ENCODE measurements at places on chromosomes 1 and 21. TPM values are rescaled to one million over a fixed set of nuclear protein-coding genes. Genes with fewer than 3 reads are reported as not detected.
A peak's percentile ranks its signal among the peaks of the same experiment; 100 is the strongest.

Gene GPATCH4
- total RNA-seq: 17.9 TPM

DNA sequence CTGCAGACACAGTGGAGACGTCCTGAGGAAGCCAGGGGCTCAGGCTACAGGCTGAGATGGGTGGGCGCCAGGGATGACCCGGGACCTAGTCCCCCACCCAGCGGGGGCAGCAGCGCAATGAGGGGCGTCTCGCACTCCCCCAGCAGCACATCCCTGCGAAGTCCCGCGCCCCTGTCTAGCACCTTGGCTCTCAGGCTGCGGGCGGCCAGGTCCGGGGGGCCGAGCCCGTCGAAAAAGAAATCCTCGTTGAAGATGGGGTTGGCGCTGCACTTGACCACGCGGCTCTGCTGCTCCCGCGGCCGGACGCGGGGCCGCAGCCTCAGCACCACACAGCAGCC, 1.8 kb downstream of the C2CD4D start:
- peaks cover 27% of the 10 kb centered on the region for H3K27me3 ChIP-seq
- H3K27ac ChIP-seq: peak overlapping the region; percentile 9
- peak overlapping the region; percentile 52 for H3K4me3 ChIP-seq
- DNase-seq: no peak
- H3K36me3 ChIP-seq: no peaks in the 10 kb centered on the region
- peaks cover 34% of the 10 kb centered on the region for H3K4me1 ChIP-seq

Gene SYF2
- 44.6 TPM for total RNA-seq

DNA sequence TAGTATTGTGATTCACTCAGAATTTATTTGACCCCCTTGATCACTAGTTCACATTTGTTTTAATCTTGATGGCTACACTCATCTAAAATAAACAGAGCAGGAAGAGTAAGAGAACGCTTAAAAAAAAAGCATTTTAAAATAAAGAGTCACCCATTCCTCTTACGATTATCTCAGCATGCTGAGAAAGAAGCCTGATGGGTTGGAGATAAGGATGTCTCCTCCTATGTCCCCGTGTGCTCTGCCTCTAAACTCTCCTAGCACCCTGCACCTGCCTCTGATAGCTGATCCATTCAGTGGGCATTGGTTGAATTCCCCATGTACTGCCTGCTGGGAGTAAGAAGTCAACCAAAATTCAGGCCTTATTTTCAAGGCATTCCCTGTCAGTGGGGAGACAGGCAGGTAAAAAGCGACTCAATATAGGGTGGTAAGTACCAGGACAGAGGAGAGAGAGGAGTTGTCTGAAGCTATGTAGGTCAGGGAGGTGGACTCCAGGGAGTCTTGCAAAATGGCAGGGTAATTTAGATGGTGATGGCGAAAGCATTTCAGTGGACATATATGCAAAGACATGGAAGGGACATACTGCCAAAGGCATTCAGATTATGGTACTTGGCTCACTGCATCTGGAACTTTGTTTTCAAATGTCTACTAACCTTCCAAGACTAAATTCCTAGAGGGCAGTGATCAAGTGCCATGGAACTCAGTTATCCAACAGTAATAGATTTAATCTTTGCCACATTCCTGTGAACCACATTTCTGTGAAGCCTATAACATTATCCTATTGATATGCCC, 18.4 kb downstream of the ELAVL4 start:
- H3K27ac ChIP-seq: no peak overlapping the region
- peaks cover 4% of the 10 kb centered on the region for H3K27me3 ChIP-seq
- DNase-seq: no peak
- H3K36me3 ChIP-seq: no peaks in the 10 kb centered on the region
- H3K4me1 ChIP-seq: no peaks in the 10 kb centered on the region
- H3K4me3 ChIP-seq: no peak overlapping the region

Gene CIART
- 6.2 TPM for total RNA-seq

Gene TENT5C
- 23.2 TPM for total RNA-seq

Gene ASCL5
- not detected for total RNA-seq

Gene MMEL1
- 7.6 TPM for total RNA-seq

DNA sequence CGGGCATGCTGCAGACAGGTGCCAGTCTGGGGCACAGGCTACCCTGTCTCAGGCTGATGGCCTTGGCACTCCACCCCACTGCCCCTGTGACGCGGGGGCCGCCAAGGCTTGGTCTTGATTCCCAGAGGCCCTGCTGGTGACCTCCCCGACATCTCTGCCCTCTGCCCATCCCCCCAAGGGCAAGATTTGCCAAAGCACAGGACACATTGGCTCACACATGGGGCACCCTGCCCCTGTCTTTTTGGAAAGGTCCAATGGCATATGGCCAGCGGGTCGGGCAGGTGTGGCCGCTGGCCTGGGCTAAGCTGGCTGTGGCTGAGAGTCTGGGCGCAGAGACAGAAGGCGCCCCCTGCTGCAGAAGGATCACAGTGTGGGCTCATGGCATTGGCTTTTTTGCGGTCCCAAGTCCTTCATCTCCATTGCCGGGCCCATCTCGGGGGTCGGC, 4.6 kb downstream of the MIB2 start:
- H3K4me1 ChIP-seq: peaks cover 10% of the 10 kb centered on the region
- no peak overlapping the region for H3K4me3 ChIP-seq
- H3K27ac ChIP-seq: no peak overlapping the region
- DNase-seq: peak; percentile 51
- peaks cover 14% of the 10 kb centered on the region for H3K36me3 ChIP-seq

GRCh38 chr1:110004583-110004982, 20.0 kb downstream of the AHCYL1 start:
- H3K4me1 ChIP-seq: peaks cover 47% of the 10 kb centered on the region
- peak overlapping the region; percentile 64 for H3K27ac ChIP-seq
- no peak for DNase-seq
- H3K36me3 ChIP-seq: peaks cover 8% of the 10 kb centered on the region
- H3K27me3 ChIP-seq: no peaks in the 10 kb centered on the region

DNA sequence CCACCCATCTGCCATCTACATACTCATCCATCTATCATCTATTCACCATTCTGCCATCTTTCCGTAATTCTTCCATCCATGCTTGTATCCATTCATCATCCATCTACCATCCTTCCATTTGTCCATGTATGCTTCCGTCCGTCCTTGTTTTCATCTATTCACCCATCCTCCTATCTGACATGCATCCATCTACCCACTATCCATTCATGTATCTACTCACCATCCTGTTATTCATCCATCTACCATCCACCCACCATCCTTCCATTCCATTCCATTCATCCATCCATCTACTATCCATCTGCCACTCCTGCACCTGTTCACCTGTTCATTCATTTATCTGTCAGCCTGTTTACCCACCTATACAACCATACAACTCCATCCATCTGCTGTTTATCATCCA, 86.2 kb downstream of the TRIM11 start:
- no peaks in the 10 kb centered on the region for H3K4me1 ChIP-seq
- no peaks in the 10 kb centered on the region for H3K27me3 ChIP-seq
- H3K4me3 ChIP-seq: no peak overlapping the region
- no peak overlapping the region for H3K27ac ChIP-seq
- peaks cover 58% of the 10 kb centered on the region for H3K36me3 ChIP-seq

Gene PER3
- 35.6 TPM for total RNA-seq

- H3K36me3 ChIP-seq: no peaks in the 10 kb centered on the region
- no peak for DNase-seq
- peak overlapping the region; percentile 69 for H3K4me3 ChIP-seq
- H3K4me1 ChIP-seq: peaks cover 17% of the 10 kb centered on the region
Measured at GRCh38 chr1:164561472-164561871, 2.5 kb downstream of the PBX1 start.

GRCh38 chr1:41483001-41483850, 1.3 kb downstream of the EDN2 start:
- no peaks in the 10 kb centered on the region for H3K27me3 ChIP-seq
- H3K36me3 ChIP-seq: no peaks in the 10 kb centered on the region
- no peak overlapping the region for H3K27ac ChIP-seq
- H3K4me1 ChIP-seq: peaks cover 65% of the 10 kb centered on the region
- peak; percentile 44 for DNase-seq
- H3K4me3 ChIP-seq: no peak overlapping the region

Gene BCAN
- total RNA-seq: not detected

- no peak for DNase-seq
- H3K36me3 ChIP-seq: no peaks in the 10 kb centered on the region
- H3K4me1 ChIP-seq: peaks cover 61% of the 10 kb centered on the region
- no peak overlapping the region for H3K27ac ChIP-seq
- H3K4me3 ChIP-seq: no peak overlapping the region
- H3K27me3 ChIP-seq: no peaks in the 10 kb centered on the region
Measured at GRCh38 chr21:31728191-31728590, 3.7 kb downstream of the SCAF4 start.

GRCh38 chr1:221184131-221184794, 305.0 kb downstream of the HLX start:
- no peak for DNase-seq
- H3K27me3 ChIP-seq: no peaks in the 10 kb centered on the region
- H3K36me3 ChIP-seq: no peaks in the 10 kb centered on the region
- no peaks in the 10 kb centered on the region for H3K4me1 ChIP-seq

- H3K36me3 ChIP-seq: no peaks in the 10 kb centered on the region
- no peak for DNase-seq
- peaks cover 11% of the 10 kb centered on the region for H3K4me1 ChIP-seq
- H3K27me3 ChIP-seq: no peaks in the 10 kb centered on the region
Measured at GRCh38 chr1:111585447-111586086, 34.0 kb upstream of the RAP1A start.

DNA sequence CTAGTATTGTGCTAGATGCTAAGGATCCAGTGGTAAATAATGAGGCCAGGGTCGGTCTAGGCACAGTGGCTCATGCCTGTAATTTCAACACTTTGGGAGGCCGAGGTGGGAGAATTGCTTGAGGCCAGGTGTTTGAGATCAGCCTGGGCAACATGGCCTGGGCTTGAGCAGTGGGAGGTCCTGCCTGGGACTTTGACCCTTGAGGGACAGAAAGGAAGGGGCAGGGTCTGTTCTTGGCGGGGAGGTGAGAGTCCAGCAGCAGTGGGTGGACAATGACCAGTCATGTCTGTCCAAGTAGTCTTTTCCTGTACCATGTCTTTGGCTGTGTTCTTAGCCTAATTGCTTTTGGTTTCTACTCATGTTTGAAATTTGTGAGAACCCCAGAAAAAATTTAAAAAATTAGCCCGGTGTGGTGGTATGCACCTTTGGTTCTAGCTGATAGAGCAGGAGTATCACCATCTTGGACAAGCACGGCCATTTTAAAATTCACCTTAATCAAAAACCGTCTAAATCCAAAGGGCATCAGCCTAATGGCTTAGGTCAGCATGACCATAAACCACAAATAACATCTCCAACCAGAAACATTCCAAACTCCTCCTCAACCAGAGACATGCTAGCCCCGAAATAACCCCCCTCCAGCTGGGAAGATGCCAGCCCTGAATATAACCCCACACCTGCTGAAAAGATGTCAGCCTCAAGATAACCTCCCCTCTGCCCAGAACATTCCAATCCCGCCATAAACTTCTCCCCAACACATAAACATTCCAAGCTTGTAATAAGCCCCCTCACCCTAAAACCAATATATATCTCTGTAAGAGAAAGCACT, 6.8 kb upstream of the AK2 start:
- no peaks in the 10 kb centered on the region for H3K27me3 ChIP-seq
- H3K36me3 ChIP-seq: no peaks in the 10 kb centered on the region
- DNase-seq: no peak
- H3K27ac ChIP-seq: no peak overlapping the region
- H3K4me1 ChIP-seq: peaks cover 7% of the 10 kb centered on the region

- no peak overlapping the region for H3K4me3 ChIP-seq
- DNase-seq: no peak
- peaks cover 13% of the 10 kb centered on the region for H3K4me1 ChIP-seq
- H3K27ac ChIP-seq: no peak overlapping the region
Measured at GRCh38 chr1:121414905-121415304, 230.1 kb downstream of the SRGAP2C start.

- H3K27me3 ChIP-seq: no peaks in the 10 kb centered on the region
- H3K4me3 ChIP-seq: no peak overlapping the region
- peaks cover 14% of the 10 kb centered on the region for H3K4me1 ChIP-seq
- no peaks in the 10 kb centered on the region for H3K36me3 ChIP-seq
- no peak for DNase-seq
Measured at GRCh38 chr1:66395202-66396061, 138.5 kb upstream of the SGIP1 start.

- H3K4me3 ChIP-seq: no peak overlapping the region
- DNase-seq: peak; percentile 47
- H3K27ac ChIP-seq: no peak overlapping the region
- peaks cover 15% of the 10 kb centered on the region for H3K27me3 ChIP-seq
Measured at GRCh38 chr21:46080171-46081021, 17.5 kb upstream of the COL6A2 start.

Gene S100A4
- 600 TPM for total RNA-seq

GRCh38 chr1:155882235-155882634, 22.9 kb downstream of the SYT11 start:
- DNase-seq: no peak
- no peaks in the 10 kb centered on the region for H3K27me3 ChIP-seq
- no peaks in the 10 kb centered on the region for H3K4me1 ChIP-seq
- peaks cover 18% of the 10 kb centered on the region for H3K36me3 ChIP-seq
- H3K27ac ChIP-seq: no peak overlapping the region
- no peak overlapping the region for H3K4me3 ChIP-seq

GRCh38 chr1:173302366-173302765, 95.2 kb upstream of the TNFSF4 start:
- H3K4me1 ChIP-seq: no peaks in the 10 kb centered on the region
- H3K36me3 ChIP-seq: no peaks in the 10 kb centered on the region
- H3K27me3 ChIP-seq: no peaks in the 10 kb centered on the region
- DNase-seq: no peak
- no peak overlapping the region for H3K4me3 ChIP-seq

- no peaks in the 10 kb centered on the region for H3K4me1 ChIP-seq
- no peak overlapping the region for H3K27ac ChIP-seq
- H3K36me3 ChIP-seq: no peaks in the 10 kb centered on the region
- no peak for DNase-seq
- no peak overlapping the region for H3K4me3 ChIP-seq
- H3K27me3 ChIP-seq: no peaks in the 10 kb centered on the region
Measured at GRCh38 chr1:29504196-29504595, 267.9 kb downstream of the PTPRU start.

Gene IVL
- total RNA-seq: 0.24 TPM

DNA sequence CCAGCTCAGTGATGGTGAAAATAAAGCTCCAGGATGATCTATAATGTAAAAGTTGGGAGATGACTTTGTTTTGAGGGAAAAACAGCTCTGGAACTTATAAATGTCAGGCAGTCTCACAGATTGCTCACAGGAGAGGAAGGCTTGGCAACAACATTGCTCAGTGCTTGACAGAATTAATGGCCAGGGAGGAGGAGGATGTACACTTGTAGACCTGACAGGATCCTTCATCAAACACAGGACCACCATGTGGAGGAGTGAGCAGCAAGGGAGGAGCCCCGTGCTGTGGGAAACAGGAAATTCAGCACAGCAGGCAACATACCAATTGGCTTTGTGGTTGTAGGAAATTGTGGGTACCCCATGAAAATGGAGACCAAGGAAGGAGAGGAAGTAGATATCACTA, 291.8 kb upstream of the CAMK1G start:
- no peaks in the 10 kb centered on the region for H3K36me3 ChIP-seq
- H3K4me1 ChIP-seq: no peaks in the 10 kb centered on the region
- DNase-seq: no peak
- H3K27me3 ChIP-seq: no peaks in the 10 kb centered on the region
- H3K4me3 ChIP-seq: no peak overlapping the region

Gene NUF2
- 0.92 TPM for total RNA-seq

GRCh38 chr1:155646307-155646706, 36.3 kb downstream of the MSTO1 start:
- no peaks in the 10 kb centered on the region for H3K27me3 ChIP-seq
- no peak overlapping the region for H3K4me3 ChIP-seq
